ENCODE measurements at places on chromosomes 3 and 15. TPM values are rescaled to one million over a fixed set of nuclear protein-coding genes. Genes with fewer than 3 reads are reported as not detected.
A peak's percentile ranks its signal among the peaks of the same experiment; 100 is the strongest.

Gene SRGAP3
- total RNA-seq = 1.2 TPM

DNA sequence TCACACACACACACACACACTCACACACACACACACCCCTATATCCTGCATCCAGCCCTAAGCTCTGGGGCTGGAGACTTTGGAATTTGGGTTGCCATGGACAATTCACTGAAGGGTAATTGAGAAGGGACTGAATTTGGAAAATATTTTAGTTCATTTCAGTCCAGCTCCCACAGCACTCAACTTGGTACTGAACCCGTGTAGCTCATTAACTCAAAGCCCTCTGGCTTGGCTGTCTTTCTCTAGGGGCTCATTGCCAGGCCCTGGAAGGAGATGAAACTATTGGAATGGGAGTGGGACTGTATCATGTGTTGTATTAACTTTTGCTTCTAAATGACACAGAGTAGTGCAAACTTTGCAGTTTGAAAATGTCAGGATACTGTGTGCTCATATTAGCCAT, 157.3 kb downstream of the EPHB1 start:
- no peaks in the 10 kb centered on the region for H3K4me1 ChIP-seq
- no peak overlapping the region for H3K27ac ChIP-seq
- H3K4me3 ChIP-seq = no peak overlapping the region
- no peaks in the 10 kb centered on the region for H3K27me3 ChIP-seq
- DNase-seq = no peak
- no peaks in the 10 kb centered on the region for H3K36me3 ChIP-seq

Gene TNIK
- 24.6 TPM for total RNA-seq

DNA sequence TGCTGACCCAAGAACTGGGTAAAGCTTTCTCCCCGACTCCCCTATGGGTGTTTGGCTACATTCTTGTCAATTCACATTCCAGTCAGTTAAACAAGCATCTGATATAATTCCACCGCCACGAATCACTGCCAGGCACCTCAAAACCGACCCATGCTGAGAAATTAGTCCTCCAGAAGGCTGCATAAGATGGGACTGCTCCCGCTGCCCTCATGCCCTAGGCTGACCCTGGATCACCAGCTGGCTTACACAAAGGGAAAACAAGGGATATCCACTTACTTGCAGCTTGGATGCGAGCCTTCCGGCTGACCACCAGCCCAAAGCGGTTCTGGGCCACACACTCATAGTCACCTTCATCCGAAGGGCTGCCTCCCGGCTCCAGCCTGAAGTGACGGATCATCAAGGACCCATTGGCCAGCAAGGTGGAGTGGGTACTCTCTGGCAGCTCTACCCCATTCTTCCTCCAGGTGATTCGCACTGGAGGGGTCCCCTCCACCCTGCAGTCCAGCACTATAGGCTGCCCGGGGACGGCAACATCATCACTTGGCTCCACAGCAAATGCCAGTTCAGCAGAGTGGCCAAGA, 2.9 kb downstream of the IGDCC3 start:
- DNase-seq = no peak
- no peak overlapping the region for H3K4me3 ChIP-seq
- no peaks in the 10 kb centered on the region for H3K36me3 ChIP-seq
- peaks cover 10% of the 10 kb centered on the region for H3K4me1 ChIP-seq
- no peak overlapping the region for H3K27ac ChIP-seq

DNA sequence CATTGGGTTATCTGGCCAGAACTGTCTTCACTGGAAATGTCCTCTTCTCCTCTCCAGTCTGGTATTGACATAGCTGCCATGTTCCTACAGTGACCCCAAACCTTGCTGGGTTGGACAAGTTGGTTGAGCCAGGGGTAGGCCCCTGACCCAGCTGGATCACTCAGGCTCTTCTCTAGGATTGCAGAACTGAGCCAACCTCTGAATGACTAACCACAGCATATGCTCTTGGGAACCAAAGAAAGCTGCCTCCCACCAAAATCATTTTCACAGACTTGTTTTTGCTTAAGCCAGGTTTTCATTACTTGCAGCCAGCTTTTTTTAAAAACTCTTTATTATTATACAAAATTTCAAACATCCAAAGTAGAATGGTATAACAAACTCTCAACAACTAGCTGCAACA, 41.4 kb downstream of the FSIP1 start:
- H3K4me3 ChIP-seq = no peak overlapping the region
- H3K27ac ChIP-seq = no peak overlapping the region
- H3K36me3 ChIP-seq = no peaks in the 10 kb centered on the region
- no peak for DNase-seq
- H3K4me1 ChIP-seq = no peaks in the 10 kb centered on the region

Gene SERINC4
- total RNA-seq = 0.14 TPM

DNA sequence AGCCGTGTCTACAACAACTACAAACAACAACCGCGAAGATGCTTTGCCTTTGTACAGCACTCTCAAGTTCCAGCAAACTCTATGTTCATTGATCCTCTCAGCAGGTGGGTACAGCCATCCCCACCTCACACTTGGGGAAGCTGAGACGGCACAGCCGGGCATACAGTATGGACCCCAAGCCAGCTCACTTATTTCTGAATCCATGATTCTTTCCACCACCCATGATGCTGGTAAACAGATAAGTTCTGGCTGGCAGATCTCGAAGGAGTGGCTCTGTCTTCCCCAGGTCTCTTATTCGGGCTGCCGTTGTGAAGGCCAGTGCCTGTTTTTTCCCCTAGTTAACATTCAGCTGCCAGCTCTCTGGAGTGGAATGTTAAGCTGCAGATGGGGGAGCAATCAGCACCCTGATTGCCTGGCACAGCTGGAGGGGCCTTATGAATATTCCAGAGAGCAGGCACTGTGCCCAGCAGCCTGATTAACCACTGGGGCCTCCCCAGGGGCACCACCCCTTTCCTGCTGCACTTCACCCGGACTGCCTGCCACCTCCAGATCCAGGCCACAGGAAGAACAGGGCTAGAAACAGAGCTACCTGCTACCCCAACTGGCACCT, 73.2 kb downstream of the CORO2B start:
- H3K36me3 ChIP-seq = no peaks in the 10 kb centered on the region
- H3K27ac ChIP-seq = no peak overlapping the region
- H3K4me3 ChIP-seq = no peak overlapping the region
- DNase-seq = no peak
- no peaks in the 10 kb centered on the region for H3K4me1 ChIP-seq

- H3K27ac ChIP-seq = no peak overlapping the region
- peaks cover 10% of the 10 kb centered on the region for H3K4me1 ChIP-seq
- no peak for DNase-seq
- no peaks in the 10 kb centered on the region for H3K36me3 ChIP-seq
- H3K27me3 ChIP-seq = no peaks in the 10 kb centered on the region
Observed at GRCh38 chr3:141076036-141076773, 25.1 kb downstream of the SPSB4 start.

Gene MUSTN1
- total RNA-seq = 1.0 TPM

- no peaks in the 10 kb centered on the region for H3K4me1 ChIP-seq
- no peak overlapping the region for H3K4me3 ChIP-seq
- no peak overlapping the region for H3K27ac ChIP-seq
- no peaks in the 10 kb centered on the region for H3K36me3 ChIP-seq
- peaks cover 9% of the 10 kb centered on the region for H3K27me3 ChIP-seq
Observed at GRCh38 chr3:98764472-98764884, 1.3 kb downstream of the ST3GAL6 start.

DNA sequence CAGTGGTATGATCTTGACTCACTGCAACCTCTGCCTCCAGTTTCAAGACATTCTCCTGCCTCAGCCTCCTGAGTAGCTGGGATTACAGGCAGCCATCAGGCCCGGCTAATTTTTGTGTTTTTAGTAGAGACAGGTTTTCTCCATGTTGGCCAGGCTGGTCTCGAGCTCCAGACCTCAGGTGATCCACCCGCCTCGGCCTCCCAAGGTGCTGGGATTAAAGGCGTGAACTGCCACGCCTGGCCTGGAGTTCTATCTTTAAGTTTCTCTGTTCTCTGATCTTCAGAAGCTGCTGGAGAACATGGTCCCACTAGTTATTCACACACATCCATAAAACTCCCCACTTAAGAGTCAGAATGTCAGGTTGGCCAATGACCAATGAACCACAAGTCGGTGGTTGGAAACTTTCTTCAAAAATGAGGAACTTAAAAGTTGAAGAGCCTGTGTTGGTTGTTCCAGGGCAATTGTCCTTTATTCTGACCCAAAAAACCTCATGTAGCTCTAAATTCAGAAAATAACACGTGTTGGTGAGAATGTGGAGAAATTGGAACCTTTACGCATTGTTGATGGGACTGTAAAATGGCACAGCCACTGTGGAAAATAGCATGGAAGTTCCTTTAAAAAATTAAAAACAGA, 55.9 kb upstream of the PIK3CB start:
- H3K4me3 ChIP-seq = no peak overlapping the region
- H3K36me3 ChIP-seq = no peaks in the 10 kb centered on the region
- no peak for DNase-seq
- peak overlapping the region; percentile 42 for H3K27ac ChIP-seq
- peaks cover 4% of the 10 kb centered on the region for H3K4me1 ChIP-seq

Gene PLAAT1
- total RNA-seq = 0.28 TPM

Gene ZWILCH
- total RNA-seq = 40.7 TPM

DNA sequence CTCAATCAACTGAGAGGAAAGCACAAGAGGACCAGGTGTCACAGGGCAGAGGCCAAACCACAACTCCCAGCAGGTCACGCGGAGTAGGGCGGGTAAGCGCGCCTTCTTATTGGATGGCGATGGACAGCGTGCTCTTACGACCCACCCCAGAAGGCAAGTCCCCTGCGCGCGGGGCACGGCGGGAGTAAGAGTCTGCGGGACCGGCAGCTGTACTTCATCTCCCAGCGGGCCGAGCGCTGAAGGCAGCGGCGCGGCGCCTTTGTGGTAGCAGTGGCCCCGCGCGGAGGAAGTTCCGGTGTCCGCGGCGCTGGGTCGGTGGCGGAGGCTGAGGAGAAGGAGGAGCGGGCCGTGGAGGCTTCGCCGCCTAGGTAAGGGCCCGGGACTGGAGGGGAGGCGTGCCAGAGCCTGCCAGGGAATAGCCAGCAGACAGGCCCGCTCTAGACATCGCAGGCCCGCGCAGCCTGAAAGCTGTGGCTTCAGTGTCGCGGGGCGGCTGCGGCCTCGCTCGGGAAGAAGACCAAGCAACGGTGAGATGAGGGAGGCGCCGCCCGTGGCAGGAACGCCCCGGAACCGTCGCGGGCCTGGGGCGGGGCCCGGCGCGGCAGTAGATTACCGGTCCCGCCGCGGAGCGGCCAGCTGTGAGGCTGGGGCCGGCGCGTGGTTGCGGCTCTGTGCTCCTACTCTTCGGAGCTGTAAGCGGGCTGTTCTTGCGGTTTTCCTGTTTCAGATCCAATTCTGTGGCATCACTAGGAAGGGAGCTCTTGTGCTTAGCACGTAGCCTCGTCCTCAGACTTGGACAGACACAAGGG, at the start of gene RBM6:
TSS of gene RBM6 (plus strand) at position 293 of the 809 bp plus-strand sequence. CDS start 22,492 bp downstream, outside the sequence.
- peak; percentile 96 for DNase-seq
- H3K4me1 ChIP-seq = peaks cover 8% of the 10 kb centered on the region
- peaks cover 21% of the 10 kb centered on the region for H3K36me3 ChIP-seq
- no peaks in the 10 kb centered on the region for H3K27me3 ChIP-seq
- peak within 1 kb of the TSS; percentile 95 for H3K27ac ChIP-seq
- peak within 1 kb of the TSS; percentile 95 for H3K4me3 ChIP-seq

Gene LYZL4
- total RNA-seq = not detected

DNA sequence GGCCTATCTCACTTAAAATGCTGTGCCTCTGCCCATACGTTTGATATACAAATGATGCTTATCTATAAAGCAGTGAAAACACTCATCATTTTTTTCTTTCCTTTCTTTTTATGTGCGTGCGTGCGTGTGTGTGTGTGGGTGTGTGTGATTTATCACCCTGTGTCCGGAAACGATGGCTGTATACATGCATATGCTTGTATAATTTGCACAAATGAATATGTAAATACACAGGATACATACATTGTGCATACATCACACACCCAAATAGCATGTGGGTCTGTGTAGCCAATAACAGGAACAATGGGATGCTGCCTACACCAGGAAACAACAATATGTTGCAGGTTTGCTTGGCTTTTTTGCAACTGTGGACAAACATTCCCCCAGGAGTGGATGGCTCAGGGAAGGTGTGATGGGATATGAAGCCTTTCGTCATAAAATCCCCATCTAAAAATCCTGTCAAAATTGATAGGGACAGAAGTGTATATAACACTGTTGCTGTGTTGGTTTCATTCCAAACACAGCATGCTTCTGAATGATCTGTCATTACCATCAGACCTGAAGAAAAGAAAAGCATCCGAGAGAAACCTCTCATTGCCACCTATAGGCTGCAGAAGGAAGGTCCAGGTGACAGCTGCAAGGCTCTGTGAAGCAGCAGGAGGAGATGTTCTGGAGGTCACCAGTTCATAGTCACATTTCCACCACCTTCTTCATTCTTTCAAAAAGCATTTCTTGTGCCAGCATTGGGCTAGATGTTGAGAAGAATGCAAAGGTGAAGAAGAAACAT, 503.9 kb upstream of the NR2F2 start:
- DNase-seq = no peak
- no peak overlapping the region for H3K27ac ChIP-seq
- no peaks in the 10 kb centered on the region for H3K4me1 ChIP-seq
- no peaks in the 10 kb centered on the region for H3K27me3 ChIP-seq
- no peaks in the 10 kb centered on the region for H3K36me3 ChIP-seq
- H3K4me3 ChIP-seq = no peak overlapping the region

GRCh38 chr3:139202226-139202958, 141.4 kb upstream of the MRPS22 start:
- peak; percentile 9 for DNase-seq
- no peak overlapping the region for H3K27ac ChIP-seq
- peaks cover 3% of the 10 kb centered on the region for H3K4me1 ChIP-seq

Gene ATP13A4
- 1.7 TPM for total RNA-seq

DNA sequence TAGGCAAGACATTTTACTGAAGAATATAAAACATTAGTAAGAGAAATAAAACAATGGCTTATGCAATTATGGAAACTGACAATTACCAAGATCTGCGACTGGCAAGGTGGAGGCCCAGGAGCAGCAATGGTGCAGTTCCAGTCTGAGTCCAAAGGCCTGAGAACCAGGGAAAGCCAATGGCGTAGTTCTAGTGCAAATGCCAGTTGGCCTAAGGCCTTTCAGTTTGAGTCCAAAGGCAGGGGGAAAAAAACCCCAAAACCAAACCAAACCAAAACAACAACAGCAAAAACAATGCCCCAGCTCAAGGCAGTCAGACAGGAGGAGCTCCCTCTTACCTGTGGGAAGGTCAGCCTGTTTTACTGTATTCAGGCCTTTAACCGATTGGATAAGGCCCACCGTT, 72.6 kb downstream of the ST6GAL1 start:
- H3K4me3 ChIP-seq = no peak overlapping the region
- H3K27me3 ChIP-seq = no peaks in the 10 kb centered on the region
- peaks cover 60% of the 10 kb centered on the region for H3K36me3 ChIP-seq
- no peak for DNase-seq
- peaks cover 65% of the 10 kb centered on the region for H3K4me1 ChIP-seq

- no peak overlapping the region for H3K4me3 ChIP-seq
- peaks cover 7% of the 10 kb centered on the region for H3K4me1 ChIP-seq
- H3K27me3 ChIP-seq = no peaks in the 10 kb centered on the region
- no peak for DNase-seq
- peaks cover 17% of the 10 kb centered on the region for H3K36me3 ChIP-seq
- H3K27ac ChIP-seq = no peak overlapping the region
Observed at GRCh38 chr15:67512933-67513714, 7.8 kb upstream of the C15orf61 start.
